Activated CD4-positive, alpha-beta T cell treated with anti-CD3 and anti-CD28 coated beads, Interleukin-2, amount 10 ng/mL, durations not matched to agents 24 days and 14 days (primary cell): ENCODE measurements at places on chromosomes 6 and 20. TPM values are rescaled to one million over a fixed set of nuclear protein-coding genes. Genes with fewer than 3 reads are reported as not detected.

Gene LY6G6F
- total RNA-seq, result not detected in 2 replicates

- H3K4me1 ChIP-seq, result peaks cover 6% of the 10 kb centered on the region
- no peak overlapping the region for H3K27ac ChIP-seq
- no peak overlapping the region for H3K4me3 ChIP-seq
- no peak for DNase-seq
- peaks cover 4% of the 10 kb centered on the region for H3K27me3 ChIP-seq
Measured at GRCh38 chr20:19833395-19833794, 75.3 kb downstream of the RIN2 start.

GRCh38 chr6:130118236-130118635, 99.9 kb downstream of the L3MBTL3 start:
- no peak overlapping the region for H3K27ac ChIP-seq
- H3K27me3 ChIP-seq, result no peaks in the 10 kb centered on the region
- H3K4me3 ChIP-seq, result no peak overlapping the region
- peaks cover 9% of the 10 kb centered on the region for H3K36me3 ChIP-seq
- no peak for DNase-seq

- H3K36me3 ChIP-seq, result no peaks in the 10 kb centered on the region
- DNase-seq, result no peak
- no peak overlapping the region for H3K27ac ChIP-seq
Measured at GRCh38 chr6:111950661-111951496, 77.6 kb upstream of the FYN start.

DNA sequence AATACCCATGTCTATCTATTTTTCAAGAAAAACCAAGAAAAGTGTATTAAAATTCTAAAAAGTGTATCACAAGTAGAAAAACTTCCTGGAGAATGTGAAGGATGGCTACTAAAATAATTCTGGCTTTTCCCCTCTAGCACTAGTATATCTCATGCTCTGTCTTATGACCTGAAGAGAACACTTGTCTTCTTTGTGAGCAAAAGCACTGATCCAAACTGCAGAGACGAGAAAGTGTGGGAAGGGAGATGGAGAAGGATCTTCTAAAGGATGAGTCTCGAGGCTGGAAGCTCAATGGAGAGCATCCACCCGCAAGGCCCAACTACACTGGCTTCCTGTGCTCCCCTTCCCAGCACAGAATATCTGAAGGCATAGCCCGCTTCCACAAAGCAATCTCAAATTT, 23.5 kb downstream of the STX7 start:
- peaks cover 5% of the 10 kb centered on the region for H3K36me3 ChIP-seq
- peaks cover 8% of the 10 kb centered on the region for H3K4me1 ChIP-seq
- H3K4me3 ChIP-seq, result no peak overlapping the region
- H3K27ac ChIP-seq, result no peak overlapping the region
- no peak for DNase-seq

DNA sequence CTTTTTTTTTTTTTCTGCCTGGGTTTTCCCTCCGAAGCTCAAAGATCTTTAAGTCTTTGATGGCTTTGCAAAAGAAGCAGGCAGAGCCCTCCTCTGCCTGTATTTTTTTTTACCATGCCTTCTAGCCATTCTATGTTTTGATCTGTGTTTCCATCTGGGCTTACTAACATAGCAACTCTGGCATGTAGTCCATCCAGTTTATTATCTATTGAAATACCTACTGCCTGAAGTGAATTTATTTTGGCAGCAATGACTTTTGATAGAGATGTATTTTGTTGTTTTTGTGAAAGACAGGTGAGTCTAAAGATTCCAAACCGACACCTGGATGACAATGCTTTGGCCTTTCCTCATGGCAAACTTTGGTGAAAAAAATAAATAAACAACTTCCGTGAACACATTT, 1157.7 kb upstream of the MAP3K7 start:
- H3K4me3 ChIP-seq, result no peak overlapping the region
- no peaks in the 10 kb centered on the region for H3K36me3 ChIP-seq
- H3K27me3 ChIP-seq, result no peaks in the 10 kb centered on the region

Gene EXOC2
- total RNA-seq, result 43.6 and 44.1 TPM in 2 replicates
